Suppressor macrophage (primary cell): ENCODE measurements at places on chromosomes 7 and 10.

GRCh38 chr10:5951721-5952407 lies 25.5 kb downstream of the IL15RA start:
- DNase-seq: no peak

DNA sequence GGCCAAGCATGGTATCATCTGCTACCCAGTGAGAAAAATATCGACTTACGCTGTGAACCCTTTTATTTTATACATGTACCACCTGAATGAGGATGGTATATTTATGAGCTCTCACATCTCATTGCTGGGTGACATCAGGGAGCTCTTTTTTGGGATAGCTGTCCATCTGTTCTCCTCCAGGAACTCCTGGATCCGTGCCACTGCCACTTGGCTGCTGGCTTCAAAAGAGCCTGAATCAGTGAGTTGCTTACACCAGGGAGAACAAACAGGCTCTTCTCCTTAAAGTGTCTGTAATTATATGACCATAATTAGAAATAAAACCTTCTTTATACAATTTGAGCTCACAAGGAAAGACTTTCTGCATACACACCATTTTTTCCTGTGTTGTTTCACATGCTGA lies 106.2 kb downstream of the KAT6B start:
- no peak for DNase-seq

GRCh38 chr10:1158066-1158465 lies 101.9 kb downstream of the WDR37 start:
- no peak for DNase-seq

DNA sequence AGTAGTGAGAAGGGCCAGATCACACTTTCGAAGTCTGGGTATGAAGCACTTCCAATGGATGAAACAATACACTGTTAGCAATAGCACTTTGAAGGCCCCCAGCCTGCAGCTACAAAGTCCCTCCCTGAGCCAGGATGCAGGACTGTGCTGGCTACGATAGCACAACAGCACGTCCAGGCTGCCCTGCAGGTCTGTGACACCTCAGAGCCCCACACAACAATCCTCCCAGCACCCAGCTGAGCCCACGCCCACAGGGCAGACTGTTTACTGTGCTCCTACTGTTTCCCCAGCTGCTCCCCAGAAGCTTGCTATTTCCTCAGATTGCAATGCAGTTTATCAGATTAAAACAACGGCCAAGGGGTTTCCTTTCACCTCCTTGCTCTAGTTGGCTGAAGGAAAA lies 71.4 kb downstream of the HTR5A start:
- DNase-seq: no peak

DNA sequence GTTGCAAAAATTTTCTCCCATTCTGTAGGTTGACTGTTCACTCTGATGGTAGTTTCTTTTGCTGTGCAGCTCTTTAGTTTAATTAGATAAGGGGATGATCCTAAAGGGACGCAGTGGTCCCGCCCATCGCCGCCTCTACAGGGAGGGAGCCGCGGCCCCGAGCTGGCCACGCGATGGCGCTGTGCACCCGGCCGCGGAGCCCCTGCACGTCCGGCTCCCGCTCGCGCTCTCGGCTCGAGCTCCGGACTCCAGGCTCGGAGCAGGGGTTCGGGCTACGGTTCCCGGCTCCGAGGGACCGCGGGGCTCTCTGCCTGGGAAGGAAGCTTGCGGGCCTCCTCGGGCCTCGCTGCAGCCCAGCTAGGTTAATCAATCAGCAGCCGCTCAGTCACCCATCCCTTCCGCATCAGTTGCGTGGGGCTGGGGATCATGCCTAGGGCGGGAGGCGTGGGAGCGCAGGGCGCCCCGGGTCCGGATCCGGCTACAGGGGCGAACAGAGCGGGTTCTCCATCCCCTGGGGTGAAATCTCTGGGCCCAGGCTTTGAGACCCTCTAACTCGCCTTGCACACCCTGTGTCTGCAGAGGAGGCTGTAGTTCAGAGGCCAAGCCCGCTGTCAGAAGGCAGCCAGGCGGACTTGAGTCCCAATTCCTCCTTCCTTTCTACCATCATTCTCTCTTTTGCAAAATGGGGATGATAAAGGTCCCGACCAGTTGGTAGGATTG lies 97.9 kb downstream of the WDR11 start:
- DNase-seq: peak; percentile 71

GRCh38 chr7:12884033-12884432 lies 196.6 kb downstream of the ARL4A start:
- DNase-seq: no peak

DNA sequence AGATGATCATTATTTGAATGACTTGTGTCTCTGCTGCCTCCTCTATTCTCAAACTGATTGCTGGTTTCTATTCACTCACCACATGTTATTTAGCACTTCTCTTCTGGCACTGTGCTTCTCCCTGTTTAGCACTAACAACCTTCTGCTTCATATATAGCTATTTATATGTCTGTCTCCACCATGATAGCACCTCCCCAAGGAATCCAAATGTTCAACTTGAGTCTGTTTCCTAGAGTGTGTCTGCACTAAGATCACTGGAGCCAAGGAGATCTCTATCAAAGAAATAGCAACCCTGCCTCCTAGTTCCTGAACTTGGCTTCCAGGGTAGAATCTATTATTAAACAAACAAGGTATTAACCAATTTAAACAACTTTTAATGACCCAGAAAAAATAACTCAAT lies 104.5 kb downstream of the CYP26A1 start:
- no peak for DNase-seq

- DNase-seq: no peak
Measured at GRCh38 chr10:70481831-70482530, 3.4 kb downstream of the PALD1 start.

DNA sequence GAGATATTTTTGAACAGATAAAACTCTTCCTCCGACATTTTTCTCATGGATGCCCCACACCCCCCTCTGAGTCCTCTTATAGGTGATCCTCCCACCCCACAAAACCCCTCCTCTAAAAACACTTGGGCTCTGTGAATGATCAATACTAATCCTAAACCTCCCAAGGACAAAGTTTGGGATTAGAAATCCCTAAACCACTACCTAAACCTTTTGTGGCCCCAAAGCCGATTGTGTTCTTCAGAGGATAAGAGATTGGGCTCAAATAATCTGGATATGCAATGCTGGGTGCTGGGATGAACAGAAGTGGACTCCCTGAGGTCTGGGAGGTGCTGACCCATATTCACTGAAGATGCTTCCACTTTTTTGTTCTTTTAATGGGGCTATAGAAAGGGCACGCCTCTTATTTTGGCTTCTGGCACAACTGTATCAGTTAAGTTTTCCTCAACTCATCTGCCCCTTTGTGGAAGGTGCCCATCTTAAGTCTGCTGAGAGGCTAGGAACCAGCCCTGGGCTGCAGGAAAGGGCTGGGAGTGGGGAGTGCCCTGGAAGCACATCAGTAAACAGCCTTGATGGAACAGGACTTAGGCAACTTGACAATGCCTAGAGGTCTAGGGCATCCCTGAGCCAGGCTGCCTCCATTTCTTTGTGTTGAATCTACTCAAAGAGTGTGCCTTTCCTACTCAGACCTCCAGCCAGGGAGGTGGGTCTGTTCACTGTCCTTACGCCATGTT lies at the start of gene OPN1SW:
TSS of gene OPN1SW (minus strand) at position 51 of the 731 bp plus-strand sequence. CDS start at position 38, 13 bp downstream.
- no peak for DNase-seq

GRCh38 chr7:100049441-100050291 lies at the start of gene ZSCAN21:
TSS of gene ZSCAN21 (plus strand) at chr7:100049774. CDS start at chr7:100057007, 7,233 bp downstream.
- peak; percentile 89 for DNase-seq

DNA sequence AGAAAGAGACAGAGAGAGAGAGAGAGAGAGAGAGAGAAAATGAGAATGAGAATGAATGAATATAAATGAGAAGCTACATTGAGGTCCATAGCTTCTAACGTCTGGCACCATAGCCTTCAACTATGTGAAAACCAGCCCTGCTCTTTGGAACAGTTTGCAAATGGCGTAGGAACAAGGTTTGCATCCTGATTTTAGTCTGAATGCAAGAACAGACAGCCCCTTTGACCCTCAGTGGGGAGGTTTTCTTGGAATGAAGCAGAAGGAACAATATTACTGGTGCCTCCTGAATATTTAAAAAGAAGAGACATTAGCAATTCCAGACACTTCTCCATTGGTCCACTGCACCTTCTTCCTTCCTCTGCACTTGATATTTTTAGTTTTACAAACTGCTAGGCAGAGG lies 23.0 kb downstream of the LHPP start:
- DNase-seq: no peak

GRCh38 chr7:9391984-9392383 lies 958.6 kb downstream of the NXPH1 start:
- no peak for DNase-seq

DNA sequence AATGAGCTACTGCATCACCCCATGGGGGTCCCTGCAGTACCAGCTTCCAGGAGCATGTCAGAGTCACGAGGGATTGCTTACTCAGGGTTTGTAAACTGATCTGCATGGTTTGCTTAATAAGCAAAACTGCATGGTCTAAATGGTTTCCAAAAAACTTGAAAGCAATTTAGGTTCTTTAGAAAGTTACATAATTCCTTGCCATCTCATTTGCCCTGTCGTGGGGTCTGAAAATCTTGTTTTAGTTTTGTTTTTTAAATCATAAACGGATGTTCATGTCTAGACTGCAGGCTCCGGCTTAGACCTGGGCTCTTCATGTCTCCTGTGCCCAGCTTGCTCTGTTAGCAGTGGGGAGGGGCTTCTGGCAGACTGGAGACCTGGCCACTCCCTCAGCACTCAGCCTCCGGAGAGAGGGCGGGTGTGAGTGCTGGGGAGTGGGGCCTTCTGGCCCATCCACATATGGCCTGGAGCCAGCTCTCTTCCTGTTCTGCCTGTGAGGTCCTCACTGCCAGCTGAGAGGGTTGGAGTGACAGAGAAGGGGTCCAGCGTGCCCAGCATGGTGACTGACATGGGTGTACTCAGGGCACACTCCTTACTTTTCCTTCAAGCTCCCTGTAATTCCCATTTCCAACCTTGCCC lies 17.5 kb downstream of the PRF1 start:
- DNase-seq: no peak

- peak; percentile 57 for DNase-seq
Measured at GRCh38 chr7:37982423-37982822, 62.0 kb downstream of the EPDR1 start.
